ENCODE measurements at places on chromosomes 12 and 14. TPM values are rescaled to one million over a fixed set of nuclear protein-coding genes. Genes with fewer than 3 reads are reported as not detected.
A peak's percentile ranks its signal among the peaks of the same experiment; 100 is the strongest.

Gene TTC6
- 19.4 TPM for total RNA-seq

DNA sequence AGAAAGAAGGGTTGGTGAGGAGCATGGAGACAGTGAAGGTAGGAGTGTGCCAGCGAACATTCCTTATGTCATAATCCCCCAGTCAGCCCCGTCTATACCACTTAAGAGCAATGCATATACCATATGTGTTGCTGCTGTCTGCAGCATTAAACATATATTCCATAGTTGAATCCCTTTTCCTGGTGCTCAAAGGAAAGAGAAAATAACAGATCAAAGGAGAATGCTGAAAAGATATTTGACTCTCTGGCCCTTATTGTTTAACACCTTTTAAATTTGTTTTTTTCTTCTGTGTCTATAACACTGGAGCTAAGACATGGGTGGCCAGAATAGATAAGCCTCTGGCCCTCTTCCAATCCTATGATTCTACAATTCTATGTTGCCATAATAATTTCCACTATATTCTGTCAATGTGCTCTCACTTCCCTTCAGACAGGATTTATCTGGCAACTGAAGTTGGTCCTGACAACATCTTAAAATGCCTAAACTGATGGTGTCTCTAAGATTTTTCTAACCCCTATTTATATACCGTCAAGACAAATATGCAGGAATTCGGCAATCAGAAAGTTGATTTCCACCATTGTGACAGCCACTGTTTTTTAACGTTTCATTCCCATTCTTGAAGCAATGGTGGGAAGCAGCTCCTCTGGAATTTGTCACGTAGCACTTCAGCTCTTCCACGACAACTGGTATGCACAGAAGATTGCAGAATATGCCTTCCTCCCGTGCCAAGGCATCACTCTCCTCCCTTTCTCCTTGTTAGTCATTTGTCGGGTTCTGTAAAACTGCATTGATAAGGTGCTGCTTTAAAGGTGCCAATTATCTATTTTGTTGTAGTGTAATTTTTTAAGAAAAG is 204.7 kb downstream of the BCAT1 start:
- H3K27ac ChIP-seq = peak overlapping the region; percentile 10

DNA sequence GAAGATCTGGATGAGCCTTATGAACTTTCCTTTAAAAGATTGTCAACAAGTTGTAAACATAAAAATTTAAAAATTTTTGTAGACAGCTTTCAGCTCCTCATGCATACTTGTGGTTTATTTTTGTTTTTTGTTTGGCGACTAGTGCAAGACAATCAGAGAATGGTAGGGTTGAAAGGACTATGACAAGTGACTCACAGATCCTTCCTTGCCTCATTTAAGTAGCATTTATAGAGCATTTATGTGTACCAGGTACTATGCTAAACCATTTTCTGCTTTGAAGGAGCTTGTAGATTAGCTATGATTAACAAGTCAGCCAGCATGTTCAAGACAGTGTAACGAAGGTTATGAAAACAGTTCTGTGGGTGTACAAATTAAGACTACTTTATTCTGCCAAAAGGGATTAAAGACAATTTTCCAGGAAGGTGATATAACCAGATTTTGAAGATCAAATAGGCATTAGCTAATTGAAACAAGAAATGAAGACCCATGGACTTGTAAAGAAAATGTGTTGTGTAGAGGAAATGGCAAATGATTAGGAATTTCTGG is 122.0 kb downstream of the PCNX1 start:
- H3K27me3 ChIP-seq = no peaks in the 10 kb centered on the region
- H3K36me3 ChIP-seq = no peaks in the 10 kb centered on the region
- no peaks in the 10 kb centered on the region for H3K4me1 ChIP-seq
- no peak overlapping the region for H3K4me3 ChIP-seq
- no peak for DNase-seq

DNA sequence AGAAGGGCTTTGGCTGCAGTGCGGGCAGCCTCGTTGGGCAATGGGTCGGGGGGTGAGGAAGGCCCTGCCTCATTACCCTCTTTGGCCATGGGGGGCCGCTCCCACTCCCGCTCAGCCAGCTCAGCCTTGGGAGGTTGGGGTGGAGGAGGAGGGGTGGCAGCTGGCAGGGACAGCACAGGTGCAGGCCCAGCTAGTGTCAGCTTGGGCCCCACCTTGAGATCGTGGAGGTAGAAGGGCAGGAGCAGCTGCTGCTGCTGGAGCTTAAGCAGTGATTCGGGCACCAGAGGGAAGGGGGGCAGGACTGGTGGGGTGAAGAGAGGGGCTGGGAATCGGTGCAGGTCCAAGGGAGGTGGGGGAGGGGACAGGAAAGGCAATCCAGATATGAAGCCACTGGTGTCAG is 26.0 kb downstream of the ZFHX2 start:
- no peaks in the 10 kb centered on the region for H3K27me3 ChIP-seq
- H3K4me1 ChIP-seq = no peaks in the 10 kb centered on the region
- H3K27ac ChIP-seq = no peak overlapping the region
- H3K36me3 ChIP-seq = no peaks in the 10 kb centered on the region
- no peak for DNase-seq
- no peak overlapping the region for H3K4me3 ChIP-seq

GRCh38 chr12:75130811-75131210 is 78.8 kb downstream of the KCNC2 start:
- H3K27me3 ChIP-seq = no peaks in the 10 kb centered on the region
- H3K36me3 ChIP-seq = no peaks in the 10 kb centered on the region
- no peak overlapping the region for H3K27ac ChIP-seq
- no peak overlapping the region for H3K4me3 ChIP-seq
- no peaks in the 10 kb centered on the region for H3K4me1 ChIP-seq
- DNase-seq = no peak
